ENCODE measurements at places on chromosomes 6 and 20.

DNA sequence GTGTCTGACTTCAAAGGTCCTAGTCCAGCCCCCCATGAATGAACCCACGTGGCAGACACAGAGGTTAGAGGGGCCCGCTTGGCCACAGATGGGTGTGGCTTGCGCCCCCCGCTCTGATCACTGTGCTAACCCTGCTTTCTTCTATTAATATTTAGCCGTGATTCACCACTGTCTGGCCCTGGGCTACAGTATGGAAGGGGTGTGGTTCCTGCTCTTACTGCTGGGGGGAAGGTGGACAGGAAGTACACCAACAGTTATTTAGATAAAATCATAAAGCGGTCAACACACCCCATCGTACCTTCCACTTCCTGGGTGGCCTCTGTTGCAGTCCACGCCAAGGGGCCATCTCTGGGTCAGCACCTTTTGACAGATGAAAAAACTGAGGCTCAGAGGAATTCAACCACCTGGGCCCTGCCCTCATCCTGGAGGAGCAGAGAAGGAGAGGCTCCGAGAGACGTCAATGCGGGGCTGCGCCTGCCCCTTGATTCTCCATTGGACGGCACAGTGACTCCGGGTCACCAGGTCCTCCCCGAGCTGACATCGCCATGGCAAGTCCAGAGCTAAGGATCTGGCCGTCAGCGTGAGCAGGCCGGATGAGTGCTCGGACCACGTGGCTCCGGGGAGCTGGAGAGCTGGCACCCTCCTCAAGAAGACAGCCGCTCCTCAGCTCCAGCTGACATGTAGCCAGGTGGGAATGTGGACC lies 206.3 kb downstream of the PREX1 start:
- DNase-seq = no peak

DNA sequence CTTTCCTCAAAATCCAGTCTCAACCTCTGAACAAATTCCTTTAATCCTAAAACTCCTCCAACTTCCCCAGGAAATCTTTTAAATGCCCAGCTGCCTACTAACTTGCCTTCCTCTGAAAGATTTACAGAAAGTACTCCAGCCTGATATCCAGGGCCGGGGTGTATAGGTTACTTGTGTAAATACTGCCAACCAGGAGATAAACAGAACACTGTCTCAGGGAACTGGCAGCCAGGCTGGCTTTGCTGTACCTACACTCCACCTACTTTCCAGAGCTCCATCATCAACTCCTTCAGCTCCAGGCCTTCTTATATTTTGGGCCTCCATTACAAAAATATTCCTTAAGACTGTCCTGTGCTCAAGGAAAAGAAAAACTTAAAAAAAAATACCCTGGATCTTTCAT lies 85.9 kb downstream of the CEP162 start:
- DNase-seq = no peak

DNA sequence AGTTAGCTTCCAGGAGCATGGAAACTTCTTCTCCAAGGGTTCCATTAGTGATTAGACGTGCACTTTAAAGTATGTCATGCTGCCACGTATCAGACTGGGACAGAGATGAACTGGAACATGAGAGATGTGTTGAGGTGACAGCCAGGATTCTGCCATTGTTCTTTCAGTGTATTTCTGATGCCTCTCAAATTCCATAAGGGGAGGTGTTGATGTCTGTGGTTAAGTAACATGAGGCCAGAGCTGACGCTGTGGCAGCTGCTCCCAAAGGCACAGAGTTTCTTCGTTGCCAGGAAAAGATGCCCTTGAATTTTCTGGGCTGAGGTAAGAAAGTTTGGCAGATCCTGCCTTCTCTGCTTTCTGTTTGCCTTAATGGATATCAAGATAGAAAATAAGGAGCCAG lies 63.5 kb downstream of the TRMT6 start:
- DNase-seq = no peak

GRCh38 chr6:146065690-146066089 lies 36.8 kb downstream of the GRM1 start:
- no peak for DNase-seq

DNA sequence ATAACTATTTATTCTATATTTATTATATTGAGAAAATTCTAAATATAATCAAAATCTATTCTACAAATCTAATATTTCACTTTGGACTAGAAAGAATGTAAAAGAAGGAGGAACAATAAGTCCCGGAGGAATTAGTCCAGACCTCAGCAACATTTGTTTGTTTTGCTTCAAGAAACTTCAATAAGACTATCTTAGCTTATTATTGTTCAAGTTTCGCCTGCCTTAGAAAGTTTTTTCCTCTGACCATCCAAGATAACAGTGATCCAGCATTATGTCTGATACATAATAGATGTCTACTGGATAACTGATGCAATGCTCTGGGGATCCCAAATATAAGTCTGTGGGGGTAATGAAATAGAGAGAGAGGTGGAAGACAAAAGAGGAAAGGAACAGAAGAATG lies 28.7 kb upstream of the NT5E start:
- DNase-seq = no peak

DNA sequence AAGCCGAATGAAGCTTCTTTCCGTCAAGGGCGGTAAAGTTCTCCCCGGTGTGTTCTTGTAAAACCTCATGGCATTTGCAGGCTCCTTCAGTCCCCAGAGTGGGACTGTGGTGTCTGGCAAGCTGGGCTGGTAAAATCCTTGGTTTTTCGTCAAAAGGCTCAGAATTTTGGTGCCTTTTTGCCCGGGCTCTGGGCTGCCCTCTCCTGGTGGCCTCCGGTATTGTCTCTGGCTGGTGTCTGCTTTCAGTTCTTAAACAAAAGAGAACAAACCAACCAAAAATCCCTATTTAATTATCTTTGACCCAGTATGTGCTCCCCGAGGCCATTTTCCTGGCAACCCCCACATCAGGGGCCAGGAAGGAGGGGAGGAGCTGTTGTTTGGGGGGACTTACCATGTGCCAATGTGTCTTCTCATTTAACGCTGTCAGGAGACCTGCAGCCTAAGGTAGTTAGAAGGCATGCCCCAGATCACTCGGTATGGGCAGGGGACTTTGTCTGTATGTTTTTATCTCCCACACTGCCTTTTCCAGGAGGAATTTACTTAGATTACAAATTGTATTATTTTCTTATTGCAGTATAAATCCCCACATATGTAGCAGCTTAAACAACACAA lies 11.1 kb downstream of the CDH4 start:
- no peak for DNase-seq

- DNase-seq = no peak
These were observed 19.7 kb downstream of the NCOA7 start for GRCh38 chr6:125810445-125810844.

GRCh38 chr6:143752459-143752858 lies 74.7 kb downstream of the PHACTR2 start:
- no peak for DNase-seq

GRCh38 chr6:137727216-137727765 lies 139.8 kb upstream of the TNFAIP3 start:
- DNase-seq = no peak

GRCh38 chr20:59640267-59640666 lies 35.9 kb downstream of the PHACTR3 start:
- DNase-seq = no peak

DNA sequence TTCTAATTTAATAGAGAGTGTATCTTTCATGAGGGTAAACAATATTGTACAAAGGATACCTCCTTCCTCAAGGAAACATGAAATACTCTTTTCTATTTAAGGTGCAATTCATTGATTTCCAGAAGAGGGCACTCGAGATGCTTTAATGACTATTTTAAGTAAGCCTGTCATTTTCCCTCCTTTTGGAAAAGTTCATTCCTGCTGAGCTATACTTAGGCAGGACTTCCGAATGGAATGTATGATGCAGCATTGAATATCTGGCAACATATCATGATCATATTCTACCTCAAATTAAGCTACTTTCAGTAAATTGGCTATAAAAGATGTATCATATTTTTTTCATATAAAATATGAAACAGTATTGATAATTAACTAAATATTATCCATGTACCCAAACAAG lies 5.0 kb downstream of the DST start:
- DNase-seq = no peak

- DNase-seq = no peak
These were observed 4.6 kb downstream of the TFAP2D start for GRCh38 chr6:50717734-50718457.

GRCh38 chr20:54657268-54657826 lies 182.0 kb downstream of the DOK5 start:
- DNase-seq = no peak

GRCh38 chr20:4014031-4014474 lies 1.3 kb downstream of the RNF24 start:
- DNase-seq = no peak

All from activated CD8-positive, alpha-beta memory T cell treated with anti-CD3 and anti-CD28 coated beads for 1 hour (primary cell).